ENCODE measurements at places on chromosomes 5 and 9.

DNA sequence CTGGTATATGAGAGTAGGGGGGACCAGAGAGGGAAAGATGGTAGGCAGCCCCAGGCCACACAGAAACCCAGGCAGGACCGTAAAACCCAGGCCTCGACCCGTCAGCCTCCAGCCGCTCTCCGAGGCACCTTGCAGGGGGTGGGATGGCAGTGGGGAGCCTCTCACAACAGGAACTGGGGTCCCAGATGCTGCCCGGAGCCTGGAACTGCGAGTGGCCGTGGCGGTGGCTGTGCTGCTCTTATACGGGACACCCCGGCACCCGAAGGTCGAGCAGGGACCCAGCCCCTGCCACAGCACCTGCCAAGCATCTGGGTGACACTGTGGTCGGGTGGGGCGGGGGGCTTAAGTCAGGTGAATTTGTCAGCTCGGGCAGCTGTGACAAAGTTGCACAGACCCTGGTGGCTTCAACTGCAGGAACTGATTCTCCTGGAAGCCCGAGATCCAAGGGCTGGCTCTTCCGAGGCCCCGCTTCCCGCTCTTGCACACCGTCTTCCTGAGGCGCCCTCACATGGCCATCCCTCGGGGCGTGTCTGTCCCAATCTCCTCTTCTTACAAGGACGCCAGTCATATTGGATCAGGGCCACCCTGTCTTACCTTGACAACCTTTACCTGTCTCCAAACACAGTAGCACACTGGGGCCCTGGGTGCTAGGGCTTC lies 47.6 kb upstream of the EGFL7 start:
- DNase-seq = no peak

DNA sequence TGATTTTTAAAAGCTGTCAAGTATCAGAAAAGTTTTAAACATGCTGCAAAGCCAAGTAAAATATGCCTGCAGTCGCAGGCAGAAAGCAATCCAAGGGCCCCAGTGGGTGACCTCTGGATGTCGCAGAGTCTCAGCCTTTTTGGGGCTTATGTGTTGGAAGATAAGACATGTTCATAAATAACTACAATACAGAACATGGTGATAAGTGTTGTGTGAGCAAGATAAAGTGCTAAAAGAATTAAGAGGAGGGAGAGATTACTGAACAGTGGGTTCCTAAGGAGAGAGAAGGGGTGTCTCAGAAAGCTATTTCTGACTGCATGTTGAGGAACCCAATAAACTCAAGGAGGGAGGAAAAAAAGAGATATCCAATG lies 78.9 kb upstream of the ADRB2 start:
- DNase-seq = no peak

DNA sequence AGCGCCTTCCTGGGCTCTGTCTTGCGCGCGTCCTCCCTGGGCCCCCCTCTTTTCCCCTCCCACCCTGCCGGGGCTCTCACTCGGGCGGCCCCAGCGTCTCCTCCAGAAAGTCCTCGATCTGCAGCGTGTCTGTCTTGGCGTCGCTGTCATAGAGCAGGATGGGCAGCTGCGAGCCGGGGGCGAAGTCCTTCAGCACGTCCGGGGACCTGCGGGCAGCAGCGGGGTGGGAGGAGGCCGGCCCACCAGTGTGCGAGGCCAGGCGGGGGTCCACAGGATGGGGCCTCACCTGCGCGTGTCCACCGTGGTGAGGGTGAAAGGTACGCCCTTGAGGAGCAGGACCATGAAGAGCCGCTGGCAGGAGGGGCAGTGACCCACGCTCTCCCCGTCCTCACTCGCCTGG lies 1.0 kb downstream of the CLIC3 start:
- no peak for DNase-seq

DNA sequence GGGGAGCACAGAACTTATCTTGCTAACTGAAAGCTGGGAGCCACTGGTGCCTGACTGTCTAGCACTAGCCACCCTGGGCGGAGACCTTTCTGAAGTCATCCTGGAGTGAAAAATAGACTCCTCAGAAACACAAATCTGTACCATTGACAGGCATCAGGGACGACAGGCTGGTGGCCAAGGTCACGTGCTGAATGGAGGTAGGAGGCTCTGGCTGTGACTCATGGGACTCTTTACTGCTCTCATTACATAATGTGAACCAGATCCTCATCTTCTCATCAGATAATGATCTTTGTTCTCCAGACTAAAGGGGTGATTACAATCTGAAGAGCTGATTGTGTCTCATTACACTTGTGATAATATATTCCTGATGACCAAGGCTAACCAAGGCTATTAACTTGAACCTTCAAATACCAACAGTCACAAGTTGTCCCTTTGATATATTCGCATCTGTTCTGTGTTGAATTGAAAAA lies 91.8 kb downstream of the SEMA5A start:
- DNase-seq = no peak

GRCh38 chr9:130522233-130522808 lies 57.1 kb upstream of the FUBP3 start:
- no peak for DNase-seq

DNA sequence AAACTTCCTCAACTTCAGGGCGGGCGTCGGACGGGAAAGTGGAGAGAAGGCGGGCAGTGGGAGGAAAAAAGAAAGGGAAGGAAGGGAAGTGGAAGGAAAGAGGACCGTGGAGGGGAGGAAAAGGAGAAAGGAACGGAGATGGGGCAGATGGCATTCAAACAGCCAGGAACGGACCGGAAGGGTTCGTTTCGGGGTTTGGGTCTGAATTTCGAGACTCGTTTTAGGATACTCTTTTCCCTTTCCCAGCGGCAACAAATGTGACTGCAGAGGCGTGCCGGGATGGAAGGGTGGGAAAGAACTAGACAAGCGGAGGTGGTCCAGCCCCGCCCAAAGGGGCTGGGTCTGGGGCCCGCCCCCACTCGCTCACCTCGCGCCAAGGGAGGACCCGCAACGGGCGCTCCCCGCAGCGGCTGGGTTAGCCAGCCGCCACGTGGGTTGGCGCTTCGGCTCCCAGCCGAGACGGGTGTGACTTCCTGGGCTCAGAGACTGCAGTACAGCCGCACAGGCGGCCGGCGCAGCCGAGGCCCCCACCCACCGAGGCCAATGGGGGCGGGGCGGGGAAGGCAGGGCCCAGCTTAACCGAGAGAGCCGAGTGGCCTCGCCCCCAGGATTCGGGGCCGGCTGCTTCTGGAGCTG lies 2.7 kb downstream of the VCAN start:
- DNase-seq = peak; percentile 91

GRCh38 chr9:114107286-114108001 lies 8.4 kb upstream of the KIF12 start:
- DNase-seq = no peak

DNA sequence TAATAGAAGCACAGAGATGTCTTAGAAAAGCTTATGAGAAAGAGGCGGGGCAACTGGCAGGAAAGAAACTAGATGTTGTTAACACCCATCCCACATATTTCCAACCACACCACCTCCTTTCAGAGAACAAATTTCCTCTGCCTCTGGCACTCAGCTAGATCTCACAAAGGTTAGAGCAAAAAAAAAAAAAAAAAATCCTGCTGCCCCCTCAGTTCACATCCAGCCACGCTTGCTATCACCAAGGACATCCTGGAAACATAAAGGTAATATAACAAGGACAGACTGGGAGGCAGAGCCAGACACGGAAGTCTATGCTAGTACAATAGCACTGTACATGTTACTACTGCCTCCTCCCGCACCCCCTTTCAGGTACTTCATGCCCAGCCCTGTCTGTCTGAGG lies 238.0 kb upstream of the PTGER4 start:
- no peak for DNase-seq

GRCh38 chr9:21154018-21154608 lies 12.3 kb downstream of the IFNA21 start:
- no peak for DNase-seq

GRCh38 chr9:131278702-131279111 lies 2.4 kb upstream of the FAM78A start:
- DNase-seq = no peak

DNA sequence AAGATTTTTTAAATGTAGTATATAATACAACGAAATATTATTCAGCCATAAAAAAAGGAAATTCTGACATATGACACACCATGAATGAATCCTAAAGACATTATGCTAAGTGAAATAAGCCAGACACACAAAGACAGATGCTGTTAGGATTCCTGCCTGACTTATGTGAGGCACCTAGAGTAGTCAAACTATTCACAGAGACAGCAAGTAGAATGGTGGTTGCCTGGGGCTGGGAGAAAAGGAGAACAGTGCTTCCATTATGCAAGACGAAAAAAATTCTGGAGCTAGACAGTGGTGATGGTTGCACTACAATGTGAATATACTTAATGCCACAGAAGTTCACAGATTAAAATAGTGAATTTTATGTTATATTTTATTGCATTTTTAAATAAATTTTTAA lies 66.8 kb downstream of the SPOCK1 start:
- no peak for DNase-seq

GRCh38 chr5:44267909-44268308 lies 121.3 kb downstream of the FGF10 start:
- DNase-seq = no peak

- no peak for DNase-seq
Observed at GRCh38 chr5:180975338-180975737, 13.3 kb upstream of the BTNL3 start.

DNA sequence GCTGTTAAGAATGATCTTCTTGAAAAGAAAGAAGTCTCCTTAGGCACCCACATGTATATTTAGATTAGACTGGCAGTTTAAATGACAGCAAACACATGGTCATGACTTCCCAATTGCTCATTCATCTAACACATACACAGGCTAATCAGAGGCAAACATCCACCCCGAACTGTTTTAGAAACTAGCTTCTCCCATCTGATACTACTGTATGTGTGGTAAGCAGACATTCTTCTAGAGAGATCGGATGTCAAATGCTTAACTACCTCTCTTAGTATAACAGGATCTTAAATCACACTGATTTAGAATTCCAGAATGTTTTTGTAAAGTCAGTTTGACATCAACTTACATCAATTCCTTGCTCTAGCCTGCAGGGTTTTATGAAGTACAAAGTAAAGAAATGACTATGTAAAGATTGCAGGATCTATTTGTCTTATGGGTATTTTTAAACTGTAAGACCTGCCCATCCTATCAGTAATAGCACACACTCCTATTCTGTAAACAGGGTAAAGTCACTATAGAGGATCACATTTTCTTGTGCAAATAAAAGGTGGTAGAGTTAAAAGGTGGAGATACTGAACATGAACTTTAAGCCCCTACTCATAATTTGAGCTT lies 239.7 kb downstream of the MLLT3 start:
- DNase-seq = no peak

DNA sequence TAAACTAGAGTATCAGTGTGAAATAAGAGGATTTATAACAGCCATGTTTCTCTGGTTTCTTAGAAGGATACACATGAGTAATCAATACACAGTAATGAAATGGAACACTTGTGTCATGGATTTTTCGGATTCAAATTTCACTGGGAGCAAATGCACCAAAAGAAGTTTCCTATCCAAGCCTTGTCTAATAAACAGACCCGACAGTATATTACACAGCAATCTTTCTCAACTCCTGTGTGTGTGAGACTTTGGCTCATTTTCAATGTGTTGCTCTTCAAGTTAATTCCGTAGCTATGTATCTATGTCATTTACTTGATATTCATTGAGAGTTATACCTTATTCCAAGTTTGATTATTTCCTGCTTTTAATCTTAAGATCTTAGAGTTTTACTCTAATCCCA lies 930.2 kb downstream of the MAT2B start:
- no peak for DNase-seq

DNA sequence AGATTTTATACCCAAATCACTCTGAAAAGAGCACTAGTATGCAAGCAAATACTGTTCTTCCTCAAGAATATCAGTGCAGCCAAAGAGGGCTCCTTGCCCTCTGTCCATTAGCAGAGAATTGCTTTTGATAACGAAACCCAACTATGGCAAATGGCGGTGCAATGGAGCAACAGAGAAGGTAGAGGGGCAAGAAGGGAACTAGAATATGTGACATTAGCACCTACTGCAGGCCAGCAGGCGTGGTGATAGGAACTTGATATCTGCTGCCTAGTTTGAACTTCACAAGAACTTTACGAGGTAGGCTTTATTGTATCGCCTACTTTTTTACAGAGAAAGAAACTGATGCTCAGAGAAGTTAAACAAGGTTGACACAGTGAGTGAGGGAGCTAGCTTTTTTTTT lies 66.1 kb downstream of the APBA1 start:
- no peak for DNase-seq

- DNase-seq = no peak
Observed at GRCh38 chr5:151068433-151069197, 12.2 kb downstream of the TNIP1 start.

- no peak for DNase-seq
Observed at GRCh38 chr5:172640139-172640538, 924 bp upstream of the NEURL1B start.

DNA sequence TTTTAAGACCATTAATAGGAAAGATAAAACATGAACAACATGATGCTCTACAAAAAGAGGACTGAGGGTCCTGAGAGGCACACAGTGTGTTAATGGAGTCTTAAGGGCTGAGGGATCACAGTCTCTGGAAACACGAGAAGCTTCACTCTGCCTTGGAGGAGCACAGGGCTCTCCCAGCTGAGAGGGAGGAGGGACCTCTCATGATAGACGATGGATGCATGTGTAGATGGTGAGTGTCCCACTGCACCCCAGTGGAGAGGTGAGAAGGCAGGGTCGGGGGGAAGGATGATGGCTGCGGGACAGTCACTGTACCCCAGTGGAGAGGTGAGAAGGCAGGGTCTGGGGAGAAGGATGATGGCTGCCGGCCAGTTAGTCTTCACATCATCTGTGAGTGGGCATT lies 613.4 kb downstream of the IRX1 start:
- DNase-seq = peak; percentile 5

GRCh38 chr5:38846379-38847011 lies 683 bp downstream of the OSMR start:
- DNase-seq = no peak

GRCh38 chr9:8613346-8613825 lies 813.8 kb upstream of the DMAC1 start:
- no peak for DNase-seq

- no peak for DNase-seq
Observed at GRCh38 chr9:96430377-96430776, 12.2 kb upstream of the ZNF367 start.

GRCh38 chr5:168882283-168882682 lies 303.1 kb upstream of the PANK3 start:
- no peak for DNase-seq

- no peak for DNase-seq
Observed at GRCh38 chr5:130237721-130238120, 333.5 kb downstream of the CHSY3 start.

DNA sequence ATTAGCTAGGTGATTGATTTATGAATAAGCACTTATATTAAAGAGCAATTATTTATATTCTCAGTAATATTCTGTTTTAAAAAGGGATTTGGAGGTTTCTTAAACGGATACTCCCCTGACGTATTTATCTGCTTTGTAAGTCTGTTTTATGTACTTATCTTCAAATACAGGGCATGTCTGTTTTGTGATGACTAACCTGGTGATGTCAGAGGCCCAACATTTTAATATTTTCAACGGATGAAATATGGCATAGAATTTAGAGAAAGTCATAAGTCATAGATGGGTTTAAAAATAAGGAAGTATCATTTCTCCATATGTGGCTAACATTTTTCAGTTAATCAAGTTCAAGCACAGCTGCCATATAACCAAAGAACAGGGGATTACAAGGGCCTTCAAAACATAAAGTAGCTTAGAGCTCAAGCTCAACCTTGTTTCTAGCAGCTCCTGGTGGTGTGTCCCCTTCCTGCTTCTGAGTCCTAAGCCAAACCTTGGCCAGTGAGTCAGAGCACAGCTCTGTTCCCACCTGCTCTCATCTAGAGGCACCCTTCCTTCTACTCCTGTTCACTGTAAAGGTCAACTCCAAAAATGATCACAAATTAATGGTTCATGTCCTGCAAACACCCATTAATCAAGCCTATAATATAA lies 131.4 kb downstream of the OXCT1 start:
- no peak for DNase-seq

- DNase-seq = no peak
Observed at GRCh38 chr5:10778179-10778910, 17.3 kb upstream of the DAP start.

Measured in right atrium auricular region (tissue), 2 donors.